Ecto neural progenitor cell (in vitro differentiated cells): ENCODE measurements at places on chromosomes 3 and 15.

GRCh38 chr3:58059349-58060321 is 51.4 kb downstream of the FLNB start:
- DNase-seq = no peak

DNA sequence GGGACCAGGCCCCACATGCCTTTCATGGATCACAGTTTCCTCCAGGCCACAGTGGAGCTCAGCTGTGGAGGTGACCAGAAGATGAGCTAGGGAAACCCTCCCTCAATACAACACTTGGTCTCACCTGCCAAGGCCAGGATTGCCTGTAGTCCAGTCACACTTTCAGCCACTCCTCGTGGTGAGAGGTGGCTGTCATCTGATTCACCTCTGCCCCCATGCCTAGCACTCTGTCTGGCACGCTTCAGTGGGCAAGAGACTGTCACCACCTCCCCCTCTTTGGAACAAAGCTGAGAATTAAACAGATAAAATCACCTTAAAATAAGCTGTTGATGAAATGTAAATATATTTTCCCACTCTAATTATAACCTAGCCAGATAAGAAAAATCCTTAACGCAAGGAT is 4.0 kb upstream of the IL17RD start:
- DNase-seq = no peak

DNA sequence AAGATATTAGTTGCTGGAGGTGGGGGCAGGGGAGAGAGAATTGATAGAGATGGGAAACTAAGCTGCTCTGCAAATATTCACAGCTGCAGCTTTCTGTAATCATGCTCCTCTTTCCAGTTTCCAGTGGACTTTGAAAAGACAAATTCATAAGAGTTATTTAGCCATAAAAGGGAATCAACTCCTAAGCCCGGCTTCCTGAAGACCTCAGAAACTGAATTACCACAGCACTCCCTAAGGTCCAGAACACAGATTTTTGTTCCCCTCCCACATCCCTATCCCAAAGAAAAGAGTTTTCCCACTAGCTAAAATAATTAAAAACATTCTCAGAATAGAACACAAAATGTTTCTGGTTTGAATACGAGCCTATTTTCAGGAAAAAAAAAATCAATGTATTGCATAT is 871.8 kb upstream of the NR2F2 start:
- no peak for DNase-seq

DNA sequence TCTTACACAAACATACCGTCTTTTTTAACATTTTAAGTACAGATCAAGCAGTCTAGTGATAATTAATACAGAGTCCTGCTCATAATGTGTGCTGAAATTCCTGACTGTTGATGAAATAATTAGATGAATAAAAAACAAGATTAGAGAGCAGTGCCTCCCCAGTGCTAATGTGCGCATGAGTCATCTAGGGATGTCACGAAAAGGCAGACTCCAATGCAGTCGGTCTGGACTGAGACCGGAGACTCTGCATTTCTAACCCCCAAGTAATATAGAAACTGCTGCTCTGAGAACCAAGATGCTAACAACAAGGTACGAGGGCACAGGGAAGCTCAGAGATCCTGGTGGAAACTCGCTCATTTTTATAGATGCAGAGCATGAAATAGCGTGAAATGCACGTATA is 61.4 kb downstream of the COL8A1 start:
- DNase-seq = no peak

DNA sequence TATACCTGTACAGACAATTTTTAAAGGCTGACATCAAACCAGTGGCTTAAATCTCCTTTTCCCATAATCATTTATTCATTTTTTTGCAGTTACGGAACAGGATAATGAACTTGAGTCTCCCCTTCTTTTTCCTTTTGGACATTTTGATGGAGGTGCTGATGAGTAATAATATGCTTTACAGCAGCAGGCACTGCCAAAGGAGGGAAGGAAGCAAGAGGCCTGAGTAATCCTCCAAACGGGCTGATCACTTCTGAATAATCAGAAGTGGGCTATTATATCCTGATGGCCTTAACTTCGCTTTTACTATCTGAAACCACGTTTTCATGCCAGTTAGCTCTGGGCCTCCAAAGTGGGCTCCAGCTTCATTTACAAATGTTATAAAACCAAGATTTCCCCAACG is 527.2 kb downstream of the FOXP1 start:
- no peak for DNase-seq

- no peak for DNase-seq
Observed at GRCh38 chr15:46703020-46703861, 1014.1 kb upstream of the SEMA6D start.

DNA sequence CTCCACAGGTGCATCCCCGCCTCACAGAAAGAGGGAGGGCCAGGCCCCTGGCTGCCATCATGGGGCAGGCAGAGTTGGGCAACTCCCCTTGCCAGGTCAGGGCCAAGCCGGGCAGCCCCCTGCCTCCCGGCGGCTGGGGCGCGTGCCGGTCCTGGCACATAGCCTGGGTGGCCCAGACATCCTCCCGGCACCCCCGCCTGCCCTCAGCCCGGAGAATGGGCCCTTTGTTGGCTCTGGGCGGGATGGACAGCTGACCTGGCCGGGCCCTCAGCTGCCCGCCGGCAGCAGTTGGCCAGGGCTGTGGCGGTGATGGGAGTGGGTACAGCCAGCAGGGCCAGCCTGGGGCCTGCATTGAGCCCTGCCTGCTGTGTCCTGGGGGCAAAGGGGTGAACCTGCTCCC is 16.5 kb downstream of the PLXNA1 start:
- DNase-seq = no peak

GRCh38 chr3:188667926-188668325 is 503.8 kb upstream of the TPRG1 start:
- DNase-seq = no peak

- DNase-seq = no peak
Observed at GRCh38 chr3:77372634-77373346, 332.9 kb downstream of the ROBO2 start.

- no peak for DNase-seq
Observed at GRCh38 chr3:39228496-39228895, 36.1 kb upstream of the XIRP1 start.

DNA sequence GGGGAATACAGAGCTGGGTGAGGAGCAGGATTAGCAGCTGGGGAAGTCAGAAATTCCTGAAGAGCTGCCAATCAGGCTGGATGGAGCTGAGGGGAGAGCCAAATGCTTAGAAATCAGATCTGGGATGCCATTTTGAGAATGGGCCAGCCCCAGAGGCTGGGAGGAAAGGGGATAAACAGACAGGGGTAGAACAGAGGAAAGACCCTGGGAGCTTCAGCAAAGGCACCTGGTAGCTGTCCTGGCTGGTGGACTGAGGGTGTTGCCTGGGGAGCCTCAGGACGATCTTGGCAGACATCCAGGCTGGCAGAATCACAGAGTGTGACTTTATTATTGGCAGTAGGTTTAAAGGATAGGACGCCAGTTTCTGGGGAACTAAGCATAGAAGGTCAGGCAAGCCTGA is 97.8 kb downstream of the SQOR start:
- DNase-seq = peak; percentile 54

- DNase-seq = no peak
Observed at GRCh38 chr15:35505141-35505540, 40.8 kb downstream of the DPH6 start.

GRCh38 chr3:179107617-179108016 is 36.0 kb upstream of the ZMAT3 start:
- DNase-seq = no peak

- no peak for DNase-seq
Observed at GRCh38 chr15:95559875-95560394, 770.6 kb upstream of the NR2F2 start.

DNA sequence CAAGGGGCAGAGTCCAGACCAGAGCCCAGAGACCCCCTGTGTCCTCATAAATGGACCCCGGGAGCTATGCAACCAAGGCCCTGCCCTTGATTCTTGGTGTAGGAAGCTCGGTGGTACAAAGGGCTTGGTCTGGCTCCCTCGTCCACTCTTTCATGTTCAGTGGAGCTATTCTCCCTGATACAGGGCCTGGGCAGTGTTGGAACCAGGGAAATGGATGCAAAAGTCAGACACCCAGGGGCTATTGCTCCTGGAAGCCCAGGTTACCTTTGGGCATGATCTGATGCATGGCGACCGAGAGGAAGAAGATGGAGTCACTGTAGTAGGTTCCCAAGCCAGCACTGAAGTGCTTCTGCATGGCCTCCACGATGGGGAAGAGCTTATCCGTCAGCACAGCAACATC is 44.5 kb downstream of the XXYLT1 start:
- no peak for DNase-seq

DNA sequence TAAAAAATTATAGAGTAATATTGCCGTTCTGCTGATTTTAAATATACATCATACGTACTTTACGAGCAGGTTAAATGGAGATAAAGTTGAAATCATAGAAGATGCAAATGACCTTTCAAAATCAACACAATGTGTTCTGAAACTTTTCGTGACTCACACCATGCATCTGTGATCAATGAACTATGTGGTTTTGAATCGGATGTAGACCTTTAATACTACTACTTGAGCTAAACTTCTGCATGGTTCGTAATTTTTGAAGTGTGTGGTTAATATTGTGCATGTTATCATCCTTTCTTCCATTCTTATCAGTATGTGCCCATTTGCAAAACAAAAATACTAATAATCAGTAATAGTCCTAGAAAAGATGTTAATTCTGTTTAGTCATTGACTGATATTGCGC is 58.9 kb downstream of the GASK1A start:
- DNase-seq = no peak

DNA sequence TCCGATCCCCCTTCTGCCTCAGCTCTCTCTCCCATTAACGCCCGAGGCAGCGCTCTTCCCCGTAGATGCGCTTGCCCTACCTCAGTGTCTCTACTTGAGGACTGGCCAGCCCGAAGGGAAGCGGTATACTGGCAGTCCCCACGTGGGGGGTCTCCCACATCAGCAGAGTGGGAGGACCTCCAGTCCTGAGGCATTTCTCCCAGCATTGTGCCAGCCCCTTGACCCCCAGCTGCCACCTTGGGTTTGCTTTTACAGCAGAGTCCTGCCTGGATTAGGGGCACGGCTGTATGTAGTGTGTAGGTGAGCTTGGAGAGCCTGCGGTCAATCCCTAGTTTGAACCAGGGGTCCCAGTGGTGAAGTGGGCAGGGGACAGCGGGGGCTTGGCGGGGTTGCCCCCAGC is 767 bp downstream of the SEMA3F start:
- DNase-seq = no peak

- no peak for DNase-seq
Observed at GRCh38 chr15:38474155-38474757, 20.3 kb downstream of the FAM98B start.

- DNase-seq = no peak
Observed at GRCh38 chr3:154142608-154143007, 21.4 kb downstream of the ARHGEF26 start.

DNA sequence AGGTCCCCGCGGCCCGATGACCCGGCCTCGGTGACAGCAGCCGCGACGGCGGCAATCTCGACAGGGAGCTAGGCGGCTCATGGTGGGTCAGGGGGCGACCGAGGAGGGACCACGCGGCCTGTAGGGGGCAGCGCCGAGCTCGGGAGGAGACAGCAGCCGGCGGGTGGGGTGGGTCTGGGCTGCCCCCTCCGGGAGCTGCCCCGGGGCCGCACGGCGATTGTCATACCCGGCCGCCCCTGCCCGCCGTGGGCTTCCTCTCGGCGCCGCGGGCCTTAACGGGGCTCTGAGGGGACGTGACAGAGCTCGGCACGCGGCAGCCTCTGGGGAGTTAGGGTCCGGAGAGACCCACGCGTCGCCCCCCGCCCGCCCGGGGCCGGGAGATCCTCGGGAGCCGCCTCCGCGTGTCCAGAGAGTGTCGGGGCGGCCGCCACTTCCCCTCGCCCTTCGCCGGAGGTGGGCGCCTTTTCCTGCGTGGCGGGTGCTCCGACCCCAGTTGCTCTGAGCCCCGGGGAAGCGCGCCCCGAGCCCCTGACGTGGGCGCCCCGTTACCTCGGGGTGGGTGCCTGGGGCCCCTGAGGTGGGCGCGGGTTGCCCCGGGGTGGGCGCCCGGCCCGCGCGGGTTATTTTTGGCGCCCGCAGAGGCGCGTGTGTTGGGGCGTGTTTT is 539 bp upstream of the PLCL2 start:
- DNase-seq = peak; percentile 88

- DNase-seq = peak; percentile 34
Observed at GRCh38 chr15:66877477-66878271, 175.6 kb downstream of the SMAD6 start.

- no peak for DNase-seq
Observed at GRCh38 chr3:37171144-37171543, 3.2 kb downstream of the LRRFIP2 start.

DNA sequence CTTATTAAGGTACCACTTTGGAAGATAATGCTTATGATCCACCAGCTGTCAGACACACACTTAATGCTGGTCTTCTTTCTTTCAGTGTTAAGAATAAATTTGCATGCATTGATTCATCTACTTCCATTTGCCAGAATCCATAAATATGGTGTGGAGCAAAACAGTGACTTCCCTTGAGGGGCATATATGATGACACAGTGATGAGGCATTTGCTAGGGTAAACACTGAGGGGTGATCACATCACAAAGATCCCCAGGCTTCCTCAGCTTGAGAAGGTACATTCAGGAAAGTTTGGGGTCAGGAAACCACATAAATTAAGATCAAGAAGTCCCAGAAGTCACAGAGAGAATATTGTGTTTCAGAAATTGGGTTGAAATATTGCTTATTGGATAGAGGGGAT is 9.9 kb upstream of the ZBED2 start:
- no peak for DNase-seq

DNA sequence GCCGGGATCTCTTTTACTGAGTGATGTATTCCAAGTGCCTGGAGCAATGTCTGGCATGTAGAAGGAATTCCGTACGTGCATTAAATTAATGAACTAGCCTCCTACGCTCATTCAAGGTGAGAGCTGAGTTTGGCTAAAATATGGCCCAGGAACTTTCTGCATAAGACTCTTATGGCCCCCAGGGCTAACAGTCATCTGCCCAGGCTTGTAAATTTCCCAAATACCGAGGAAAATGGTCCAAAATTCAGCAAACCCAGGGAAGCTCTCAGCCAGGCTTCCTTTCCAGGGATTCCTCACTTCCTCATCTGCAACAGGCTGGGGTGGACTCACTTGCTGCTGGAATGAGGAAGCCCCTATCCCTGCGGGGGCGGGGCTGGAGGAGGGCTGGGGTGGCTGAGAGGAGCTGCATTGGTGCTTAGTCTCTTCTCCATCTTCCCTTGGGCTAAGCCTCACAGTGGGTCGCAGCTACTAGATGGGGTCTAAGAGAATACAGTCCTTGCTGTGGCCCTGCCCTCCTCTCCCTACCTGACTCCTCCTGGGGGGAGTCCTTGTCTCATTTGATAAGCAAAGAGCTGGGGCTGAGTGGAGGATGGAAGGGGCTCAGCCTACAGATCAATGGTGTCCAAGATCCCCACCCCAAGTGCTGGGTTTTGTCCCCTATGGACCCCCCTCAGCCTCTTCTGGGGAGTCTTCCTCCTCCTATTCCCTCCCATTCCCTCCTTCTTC is 28.5 kb upstream of the APOD start:
- no peak for DNase-seq

DNA sequence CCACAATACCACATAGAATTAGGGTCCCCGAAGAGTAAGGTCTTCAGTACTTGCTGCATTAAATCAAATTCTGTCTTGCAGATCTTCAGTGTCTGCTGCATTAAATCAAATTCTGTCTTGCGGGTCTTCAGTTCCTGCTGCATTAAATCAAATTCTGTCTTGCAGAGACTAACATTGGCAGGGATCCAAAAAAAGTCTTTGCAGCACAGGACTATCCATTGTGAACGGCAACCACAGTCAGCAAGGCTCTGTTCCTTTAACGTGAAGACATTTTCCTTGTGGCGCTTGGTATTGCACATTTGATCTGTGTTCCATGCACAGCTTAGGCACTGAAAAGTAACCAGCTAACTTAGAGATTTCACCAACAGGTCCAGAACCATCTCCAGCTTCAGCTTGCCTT is 46.8 kb upstream of the POMGNT2 start:
- no peak for DNase-seq

GRCh38 chr3:23836536-23837230 is 30.9 kb downstream of the UBE2E1 start:
- no peak for DNase-seq
